ENCODE measurements at places on chromosomes 12 and 14.
A peak's percentile ranks its signal among the peaks of the same experiment; 100 is the strongest.

GRCh38 chr12:57779736-57780135, 2.9 kb upstream of the TSFM start:
- no peak for DNase-seq

DNA sequence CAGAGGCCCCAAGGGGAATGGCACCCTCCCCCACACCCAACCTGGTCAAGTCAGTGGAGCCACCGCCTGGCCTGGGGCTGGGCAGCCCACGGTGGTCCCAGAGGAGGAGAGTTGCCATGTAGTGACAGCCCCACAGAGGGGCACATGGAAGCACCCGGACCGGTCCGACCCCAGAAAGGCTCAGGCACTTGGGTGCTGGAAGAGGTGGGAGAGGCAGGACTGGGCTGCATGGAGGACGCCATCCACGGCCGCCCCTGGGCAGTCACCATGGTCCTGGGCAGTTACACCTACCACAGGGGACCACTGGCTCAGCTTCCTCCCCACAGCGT, 37.9 kb upstream of the TMEM179 start:
- no peak for DNase-seq

- DNase-seq: no peak
These were observed 353.8 kb downstream of the RAD51B start for GRCh38 chr14:68173227-68173972.

DNA sequence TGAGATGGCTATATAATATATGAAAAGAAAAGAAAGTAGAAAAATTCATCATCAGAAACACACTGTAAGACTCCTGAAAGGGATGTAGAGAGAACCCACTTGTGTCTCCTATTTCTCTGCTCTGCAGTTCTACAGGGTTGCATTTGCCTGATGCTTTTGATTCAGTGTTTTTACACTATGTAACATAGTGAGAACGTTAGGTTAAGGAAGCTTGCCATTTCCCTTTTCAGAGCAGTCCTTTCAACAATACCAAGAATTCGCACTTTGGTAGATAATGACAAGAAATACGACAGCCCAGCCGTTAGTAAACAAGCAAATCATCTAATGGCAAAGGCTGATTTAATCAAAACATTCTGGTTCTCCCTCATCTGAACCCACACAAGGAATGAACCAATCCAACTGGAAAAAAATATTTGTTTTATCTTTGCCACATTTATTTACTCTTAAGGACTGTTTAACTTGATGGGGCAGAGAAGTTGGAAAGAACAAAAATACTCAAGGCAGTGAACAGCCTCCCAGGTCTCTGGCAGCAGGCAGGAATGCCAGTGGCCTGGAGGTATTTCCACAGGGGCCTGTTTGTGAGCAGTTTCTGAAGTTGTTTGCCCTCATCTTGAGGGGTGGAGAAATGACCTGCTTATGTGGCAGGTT, 30.8 kb upstream of the SOCS2 start:
- peak; percentile 76 for DNase-seq

GRCh38 chr14:76998910-76999309, 29.6 kb downstream of the IRF2BPL start:
- DNase-seq: no peak

- no peak for DNase-seq
These were observed 146.5 kb downstream of the PIWIL1 start for GRCh38 chr12:130484221-130484620.

DNA sequence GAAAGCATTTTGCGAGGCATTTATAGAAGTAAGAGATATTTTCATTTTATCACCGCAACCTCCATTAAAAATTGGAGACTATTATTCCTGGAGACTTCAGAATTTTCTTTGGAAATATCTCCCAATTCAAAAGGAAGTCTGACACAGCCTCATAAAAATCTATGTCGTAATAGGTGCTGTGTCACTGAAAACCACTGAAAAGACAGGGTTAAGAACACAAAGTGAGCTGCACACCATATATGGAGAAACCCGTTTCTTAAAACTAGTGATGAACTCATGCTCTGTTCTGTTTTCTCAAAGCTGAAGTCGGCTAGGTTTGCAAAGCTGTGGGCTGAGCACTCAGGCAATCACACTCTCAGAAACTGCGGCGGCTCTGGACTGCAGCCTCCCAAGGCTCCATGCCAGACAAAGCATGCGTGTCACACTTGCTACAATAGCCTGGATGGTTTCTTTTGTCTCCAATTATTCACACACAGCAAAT, at the start of gene GLIPR1:
TSS of gene GLIPR1 (plus strand) at position 287 of the 481 bp plus-strand sequence. CDS start at position 413, 126 bp downstream.
- peak; percentile 88 for DNase-seq

DNA sequence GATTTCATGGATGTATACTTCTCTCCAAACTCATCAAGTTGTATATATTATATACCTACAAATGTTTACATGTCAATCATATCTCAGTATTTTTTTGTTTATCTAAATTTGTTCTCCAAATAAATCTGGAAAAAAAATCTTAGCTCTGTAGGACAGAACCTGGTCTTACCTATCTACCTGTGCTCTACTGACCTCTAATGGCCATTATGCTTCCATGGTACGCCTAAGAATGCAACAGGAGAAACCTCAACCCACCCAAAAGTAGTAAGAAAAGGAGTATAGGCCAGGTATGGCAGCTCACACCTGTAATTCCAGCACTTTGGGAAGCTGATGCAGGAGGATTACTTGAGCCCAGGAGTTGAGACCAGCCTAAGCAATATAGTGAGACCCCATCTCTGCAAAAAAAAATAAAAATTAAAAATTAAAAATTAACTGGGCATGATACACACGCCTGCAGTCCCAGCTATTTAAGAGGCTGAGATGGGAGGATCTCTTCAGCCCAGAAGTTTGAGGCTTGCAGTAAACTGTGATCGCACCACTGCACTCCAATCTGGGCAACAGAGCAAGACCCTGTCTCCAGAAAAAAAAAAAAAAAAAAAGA, 8.7 kb downstream of the OR11H4 start:
- DNase-seq: peak; percentile 33

GRCh38 chr14:105748204-105748578, 221.8 kb downstream of the TMEM121 start:
- DNase-seq: no peak
